ENCODE measurements at places on chromosomes 12 and 14.

GRCh38 chr12:79194595-79194994 lies 330.0 kb downstream of the SYT1 start:
- DNase-seq = peak; percentile 14

DNA sequence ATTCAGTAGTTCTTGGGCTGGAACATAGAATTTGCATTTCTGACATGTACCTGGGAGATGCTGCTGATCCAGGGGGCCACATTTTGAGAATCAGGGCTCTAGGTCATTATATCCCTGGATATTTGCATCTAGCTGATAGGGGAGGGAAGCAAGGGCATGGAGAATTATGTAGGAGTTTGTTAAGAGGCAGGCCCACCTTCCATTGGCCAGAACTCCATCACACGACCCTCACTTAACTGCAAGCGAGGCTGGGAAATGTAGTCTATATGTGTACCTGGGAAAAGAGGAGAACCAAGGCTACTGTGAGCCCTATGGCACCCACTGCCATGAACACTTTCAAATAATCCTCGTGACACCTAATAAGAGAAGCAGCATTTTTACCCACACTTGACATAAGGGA lies 657.6 kb downstream of the MED13L start:
- no peak for DNase-seq

DNA sequence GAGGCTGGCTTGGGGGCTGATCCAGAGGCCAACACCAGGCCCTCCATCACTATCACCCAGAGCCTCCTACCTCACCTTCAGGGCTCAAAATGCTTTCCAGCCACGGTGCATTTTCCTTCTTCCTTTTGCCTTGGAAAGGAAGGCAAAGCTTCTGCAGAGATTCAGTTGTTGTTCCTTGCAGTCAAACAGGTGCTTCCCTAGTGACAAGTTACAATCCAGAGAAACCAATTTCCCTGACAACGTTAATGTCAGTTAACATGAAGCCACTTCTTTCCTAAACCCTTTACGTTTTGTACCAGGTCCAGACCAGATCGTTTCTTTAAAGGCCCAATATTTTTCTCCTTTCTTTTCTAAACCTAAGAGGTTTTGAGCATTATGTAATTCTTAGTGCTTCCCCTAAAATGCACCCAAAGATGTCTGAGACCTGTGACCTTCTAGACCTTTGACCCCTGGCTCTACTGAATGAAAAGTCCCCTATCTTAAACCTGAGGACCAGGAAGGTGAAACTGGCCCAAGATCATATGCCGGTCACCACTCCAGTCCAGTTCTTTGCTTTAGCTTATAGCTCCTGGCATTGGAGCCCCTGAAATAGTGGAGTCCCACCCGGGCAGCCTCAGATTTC lies 211.5 kb downstream of the SLC41A2 start:
- no peak for DNase-seq

DNA sequence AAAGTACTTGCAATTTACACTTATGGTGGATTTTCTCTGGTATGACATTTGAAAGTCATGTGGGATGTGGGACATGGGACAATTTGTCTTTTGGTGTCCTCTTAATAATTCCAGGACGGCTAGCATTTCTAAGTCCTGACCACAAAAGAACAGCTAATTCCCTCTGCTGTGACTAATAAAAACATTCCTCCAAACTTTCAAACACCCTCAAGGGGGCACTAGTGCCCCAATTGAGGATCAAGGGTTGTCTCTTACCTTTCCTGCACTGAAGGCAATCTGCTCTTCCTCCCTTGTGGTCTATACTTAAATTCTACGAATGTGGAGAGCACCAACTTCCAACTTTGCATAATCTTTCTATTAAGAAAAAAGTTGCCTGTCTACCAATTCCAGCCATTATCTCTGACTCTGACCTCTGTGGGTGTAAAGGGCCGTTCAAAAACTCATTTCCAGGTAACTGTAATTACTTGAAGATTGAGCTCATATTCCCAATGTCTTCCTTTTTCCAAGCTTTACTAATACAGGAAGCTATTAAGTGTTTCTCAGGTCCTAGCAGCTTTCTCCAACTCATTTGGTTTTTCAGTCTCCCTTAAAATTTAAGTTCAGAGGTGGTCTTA lies 210.2 kb downstream of the PTPRO start:
- peak; percentile 79 for DNase-seq

DNA sequence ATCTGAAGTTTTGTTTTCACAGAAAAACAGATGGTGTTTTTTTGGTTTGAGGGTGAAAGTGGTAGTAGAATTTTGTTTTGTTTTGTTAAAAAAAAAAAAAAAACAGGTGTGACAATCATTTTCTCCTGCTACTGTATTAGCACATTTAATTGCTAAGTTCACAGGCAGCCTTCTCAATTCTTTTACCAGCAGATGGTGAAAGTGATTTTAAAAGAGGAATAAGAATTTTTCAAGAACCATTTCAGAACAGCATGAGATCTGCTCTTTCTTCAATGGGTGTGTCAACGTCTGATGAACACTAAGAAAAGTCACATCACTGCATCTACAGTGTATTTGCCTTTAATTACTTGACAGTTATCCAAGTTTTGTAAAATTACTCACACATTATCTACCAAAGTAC lies 303.7 kb upstream of the USP15 start:
- no peak for DNase-seq

DNA sequence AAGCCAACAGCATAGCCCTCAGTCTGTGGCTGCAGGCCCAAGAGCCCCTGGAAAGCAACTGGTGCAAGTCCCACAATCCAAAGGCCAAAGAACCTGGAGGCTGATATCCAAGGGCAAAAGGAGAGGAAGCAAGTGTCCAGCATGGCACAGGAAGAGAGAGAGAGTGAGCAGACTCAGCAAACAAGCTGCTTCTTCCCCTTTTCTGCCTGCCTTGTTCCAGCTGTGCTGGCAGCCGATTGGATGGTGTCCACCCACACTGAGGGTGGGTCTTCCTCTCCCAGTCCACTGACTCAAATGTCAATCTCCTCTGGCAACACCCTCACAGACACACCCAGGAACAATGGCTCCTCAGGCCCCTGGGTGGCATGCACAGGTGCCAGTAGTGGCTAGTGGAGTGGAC lies 33.5 kb downstream of the SMCO2 start:
- DNase-seq = no peak

DNA sequence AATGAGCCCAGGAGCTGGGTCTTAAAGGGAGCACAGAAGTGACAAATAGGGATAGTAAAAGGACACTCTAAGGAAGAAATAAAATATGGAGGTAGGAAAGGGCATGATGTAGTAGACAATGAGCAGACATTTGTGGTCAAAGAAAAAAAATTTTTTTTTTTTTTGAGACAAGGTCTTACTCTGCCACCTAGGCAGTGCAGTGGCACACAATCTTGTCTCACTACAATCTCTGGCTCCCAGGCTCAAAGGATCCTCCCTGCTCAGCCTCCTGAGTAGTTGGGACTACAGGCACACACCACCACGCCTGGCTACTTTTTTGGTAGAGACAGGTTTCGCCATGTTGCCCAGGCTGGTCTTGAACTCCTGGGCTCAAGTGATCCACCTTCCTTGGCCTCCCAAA lies 8.5 kb downstream of the FKBP3 start:
- DNase-seq = no peak

- no peak for DNase-seq
Observed at GRCh38 chr14:20818861-20819260, 16.2 kb upstream of the RNASE1 start.

DNA sequence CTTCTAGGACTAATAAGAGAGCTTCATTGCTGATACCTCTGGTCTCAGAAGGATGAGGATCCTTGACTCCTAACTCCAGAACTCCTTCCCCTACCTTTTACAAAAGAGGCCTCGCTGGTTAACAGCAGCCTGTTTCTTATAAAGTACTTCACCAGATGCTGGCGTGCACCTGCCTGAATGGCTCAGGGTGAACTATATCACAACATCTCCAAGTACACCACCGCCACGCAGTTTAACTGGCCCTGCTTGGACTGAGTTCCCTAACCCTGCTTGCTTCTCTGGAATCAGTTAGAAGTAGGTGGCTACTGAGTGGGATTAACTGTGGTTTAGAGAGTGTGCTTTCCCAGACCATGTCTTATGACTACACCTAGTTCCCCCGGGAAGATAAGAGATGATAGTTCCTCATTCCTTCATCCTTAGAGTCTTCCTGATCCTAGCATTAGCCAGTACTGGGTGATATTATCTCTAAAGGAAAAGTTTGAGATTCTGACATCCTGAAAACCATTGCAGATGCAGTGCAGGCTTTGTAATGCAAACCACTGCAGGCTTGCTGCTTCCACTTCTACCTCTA lies 3.0 kb downstream of the FOXJ2 start:
- no peak for DNase-seq

DNA sequence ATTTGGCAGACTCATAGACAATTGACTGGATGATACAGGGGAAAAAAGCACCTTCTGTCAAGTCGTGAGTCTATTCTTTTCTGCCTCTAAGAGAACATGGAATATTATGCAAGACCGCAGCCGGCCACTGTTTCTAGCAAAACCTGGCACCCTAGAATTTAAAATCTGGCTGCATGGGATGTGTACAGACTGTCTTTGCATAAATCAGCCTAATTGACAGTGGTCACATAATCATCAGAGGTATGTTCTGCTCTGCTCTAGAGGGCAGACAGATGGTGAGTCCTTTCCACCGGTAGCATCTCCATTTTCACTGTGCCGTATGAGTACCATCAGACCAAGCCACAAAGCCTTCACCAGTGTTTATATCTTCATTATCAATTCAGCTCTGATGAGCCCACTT lies 80.6 kb downstream of the KCNK10 start:
- no peak for DNase-seq

- no peak for DNase-seq
Observed at GRCh38 chr12:24034160-24034559, 84.7 kb upstream of the SOX5 start.

- DNase-seq = no peak
Observed at GRCh38 chr12:84950971-84951546, 38.5 kb upstream of the SLC6A15 start.

- no peak for DNase-seq
Observed at GRCh38 chr14:52656905-52657304, 38.5 kb downstream of the ERO1A start.

DNA sequence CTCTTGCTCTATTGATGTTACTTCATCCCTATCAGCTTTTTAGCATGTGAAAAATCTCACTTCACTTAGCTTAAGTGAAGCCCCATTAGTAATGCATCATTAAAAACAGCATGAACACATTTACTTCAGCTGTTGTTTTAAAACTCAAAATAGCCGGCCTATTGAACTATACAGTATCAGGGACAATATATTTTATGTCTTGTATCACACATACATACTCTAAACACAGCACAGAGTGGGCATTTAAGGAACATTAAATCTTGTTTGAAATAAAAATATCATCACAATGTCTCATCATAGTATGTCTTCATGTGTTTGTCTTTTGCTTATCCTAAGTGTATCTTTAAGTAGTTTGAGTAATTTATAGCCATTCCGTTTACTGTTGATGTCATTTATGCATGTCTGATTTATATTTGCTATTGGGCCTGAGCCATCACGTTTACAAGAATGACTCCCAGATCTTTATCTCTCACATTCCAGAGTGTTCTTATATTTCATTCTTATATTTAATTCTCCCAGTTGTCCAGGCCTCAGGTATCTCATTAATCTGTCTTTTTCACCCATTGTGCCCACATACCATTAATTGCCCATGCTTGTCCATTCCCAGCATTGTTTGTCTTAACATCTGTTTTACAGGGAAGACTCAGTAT lies 57.5 kb downstream of the ARHGAP5 start:
- peak; percentile 84 for DNase-seq

DNA sequence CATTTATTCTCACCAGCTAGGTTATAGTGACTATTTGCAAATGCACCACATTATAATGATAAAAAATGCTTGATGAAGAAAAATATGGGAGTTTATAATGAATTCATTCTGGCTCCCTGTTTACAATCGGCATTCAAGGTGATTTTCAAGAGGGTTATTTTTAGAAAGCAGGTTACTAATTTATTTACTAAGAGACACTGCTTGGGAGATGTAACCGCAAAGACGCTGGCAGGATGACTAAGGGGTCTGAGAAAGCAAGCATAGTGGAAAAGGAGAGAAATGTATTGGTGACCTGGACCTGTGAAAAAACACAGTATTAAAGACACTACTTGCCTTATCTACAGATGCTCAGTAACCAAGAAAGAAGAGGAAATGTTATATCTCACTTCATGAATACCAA lies 13.3 kb upstream of the PITPNM2 start:
- DNase-seq = no peak

GRCh38 chr14:102182190-102182589 lies 42.5 kb downstream of the WDR20 start:
- peak; percentile 85 for DNase-seq
